Calu3 (cell line): ENCODE measurements at places on chromosomes 4 and X. TPM values are rescaled to one million over a fixed set of nuclear protein-coding genes. Genes with fewer than 3 reads are reported as not detected.

GRCh38 chr4:76607266-76607799, 172.3 kb downstream of the SHROOM3 start:
- H3K4me1 ChIP-seq, result peaks cover 32% of the 10 kb centered on the region
- H3K36me3 ChIP-seq, result peaks cover 13% of the 10 kb centered on the region
- no peaks in the 10 kb centered on the region for H3K27me3 ChIP-seq
- H3K27ac ChIP-seq, result no peak overlapping the region
- no peak overlapping the region for H3K4me3 ChIP-seq

DNA sequence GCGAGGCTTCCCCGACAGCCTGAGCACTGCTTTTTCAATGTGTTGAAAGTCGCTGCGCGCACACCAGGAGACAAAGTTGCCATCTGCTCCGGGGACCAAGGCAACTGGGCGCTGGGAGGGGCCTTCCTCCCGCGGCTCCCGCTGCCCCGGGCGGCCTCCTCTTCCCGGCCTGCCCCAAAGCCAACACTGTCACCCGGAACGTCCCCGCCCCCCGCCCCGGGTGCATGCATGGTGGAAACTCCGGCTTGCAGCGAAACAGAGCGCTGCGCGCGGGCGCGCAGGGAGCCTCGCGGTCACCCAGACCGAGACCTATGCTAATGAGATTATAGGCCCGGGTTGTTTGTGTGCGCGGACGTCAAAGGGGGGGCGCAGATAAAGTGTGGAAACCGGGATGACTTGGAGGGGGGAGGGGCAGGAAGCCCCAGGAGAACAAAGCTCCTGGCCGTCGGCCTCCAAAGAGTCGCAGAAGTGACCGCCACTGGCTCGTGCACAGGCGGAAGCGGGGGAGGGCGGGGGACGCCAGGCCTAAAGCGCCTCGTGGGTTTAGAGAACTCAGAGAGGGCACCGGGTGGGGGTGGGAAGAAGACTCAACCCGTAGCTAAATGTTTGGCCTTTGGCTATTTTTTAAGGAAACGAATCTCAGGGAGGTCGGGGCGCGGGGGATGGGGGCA, 88.8 kb downstream of the BCOR start:
- H3K27me3 ChIP-seq, result peaks cover 40% of the 10 kb centered on the region
- no peak overlapping the region for H3K27ac ChIP-seq
- no peak for DNase-seq
- H3K4me3 ChIP-seq, result no peak overlapping the region

DNA sequence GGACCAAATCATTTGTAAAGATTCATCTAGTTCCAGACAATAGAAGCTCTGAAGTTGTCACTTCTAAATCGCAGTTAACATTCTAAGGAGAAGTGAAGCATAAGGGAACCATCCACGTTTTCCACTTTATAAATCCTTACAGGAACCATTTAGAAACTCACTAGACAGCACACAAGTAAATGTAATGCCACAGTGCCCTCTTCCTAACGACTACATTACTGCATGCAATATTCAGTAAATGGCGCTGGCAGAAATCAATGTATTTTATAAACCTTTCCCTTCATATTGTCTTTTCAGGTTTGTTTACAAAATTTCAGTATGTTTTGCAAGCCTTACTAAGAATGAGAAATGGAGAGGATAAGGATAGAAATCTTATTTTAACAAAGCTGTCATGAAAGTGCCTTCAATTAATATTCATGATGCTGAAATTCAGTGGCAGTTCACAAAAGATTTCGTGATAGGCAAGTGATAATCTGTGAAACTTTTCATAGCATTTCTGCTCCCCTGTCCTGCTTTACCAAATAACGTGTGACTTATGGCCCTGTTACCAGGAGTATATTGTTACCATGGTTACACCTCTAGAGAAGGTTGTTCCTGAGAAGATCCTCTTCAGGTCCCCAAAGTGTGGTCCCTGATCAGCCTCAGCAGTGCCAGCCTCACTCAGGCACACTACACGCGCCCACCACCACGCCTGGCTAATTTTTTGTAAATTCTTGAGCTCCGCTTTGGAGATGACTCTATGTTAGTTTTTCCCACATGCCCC, 54.2 kb downstream of the TMA16 start:
- peaks cover 9% of the 10 kb centered on the region for H3K36me3 ChIP-seq
- H3K27me3 ChIP-seq, result no peaks in the 10 kb centered on the region
- H3K4me3 ChIP-seq, result no peak overlapping the region
- H3K4me1 ChIP-seq, result no peaks in the 10 kb centered on the region
- H3K27ac ChIP-seq, result no peak overlapping the region

DNA sequence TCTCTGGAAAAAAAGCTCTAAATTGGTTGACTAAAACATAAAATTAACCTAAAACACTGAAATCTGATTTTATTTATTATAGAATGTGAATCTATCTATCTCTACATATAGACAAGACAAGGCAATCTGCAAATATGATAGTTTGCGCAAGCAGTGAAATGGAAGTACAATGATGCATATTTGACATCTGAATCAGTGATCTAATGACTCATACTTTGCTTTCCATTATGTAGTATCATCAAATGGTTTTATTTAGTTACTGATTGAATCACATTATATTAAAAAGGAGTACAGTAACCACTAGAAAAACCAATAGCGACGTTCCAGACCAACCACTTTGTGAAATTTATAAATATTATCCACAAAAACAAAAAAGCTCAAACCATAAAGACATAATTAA, 1969.3 kb downstream of the PCDH7 start:
- no peak overlapping the region for H3K4me3 ChIP-seq
- no peaks in the 10 kb centered on the region for H3K27me3 ChIP-seq
- H3K27ac ChIP-seq, result no peak overlapping the region

GRCh38 chr4:140718241-140718952, 37.8 kb downstream of the TBC1D9 start:
- no peak overlapping the region for H3K27ac ChIP-seq
- H3K4me3 ChIP-seq, result no peak overlapping the region
- H3K27me3 ChIP-seq, result no peaks in the 10 kb centered on the region
- peaks cover 8% of the 10 kb centered on the region for H3K4me1 ChIP-seq
- no peaks in the 10 kb centered on the region for H3K36me3 ChIP-seq
- no peak for DNase-seq

- H3K4me1 ChIP-seq, result peaks cover 18% of the 10 kb centered on the region
- H3K27me3 ChIP-seq, result no peaks in the 10 kb centered on the region
- H3K27ac ChIP-seq, result no peak overlapping the region
- no peak for DNase-seq
- H3K36me3 ChIP-seq, result peaks cover 10% of the 10 kb centered on the region
Measured at GRCh38 chr4:122903766-122904288, 18.6 kb downstream of the NUDT6 start.

GRCh38 chr4:8730681-8731080, 138.1 kb downstream of the CPZ start:
- H3K4me3 ChIP-seq, result no peak overlapping the region
- H3K27ac ChIP-seq, result no peak overlapping the region
- H3K4me1 ChIP-seq, result no peaks in the 10 kb centered on the region
- H3K27me3 ChIP-seq, result peaks cover 20% of the 10 kb centered on the region

GRCh38 chrX:43474321-43474720, 181.8 kb upstream of the MAOA start:
- H3K4me1 ChIP-seq, result no peaks in the 10 kb centered on the region
- H3K27me3 ChIP-seq, result no peaks in the 10 kb centered on the region
- peak; percentile 38 for DNase-seq
- H3K36me3 ChIP-seq, result no peaks in the 10 kb centered on the region
- no peak overlapping the region for H3K4me3 ChIP-seq
- no peak overlapping the region for H3K27ac ChIP-seq

DNA sequence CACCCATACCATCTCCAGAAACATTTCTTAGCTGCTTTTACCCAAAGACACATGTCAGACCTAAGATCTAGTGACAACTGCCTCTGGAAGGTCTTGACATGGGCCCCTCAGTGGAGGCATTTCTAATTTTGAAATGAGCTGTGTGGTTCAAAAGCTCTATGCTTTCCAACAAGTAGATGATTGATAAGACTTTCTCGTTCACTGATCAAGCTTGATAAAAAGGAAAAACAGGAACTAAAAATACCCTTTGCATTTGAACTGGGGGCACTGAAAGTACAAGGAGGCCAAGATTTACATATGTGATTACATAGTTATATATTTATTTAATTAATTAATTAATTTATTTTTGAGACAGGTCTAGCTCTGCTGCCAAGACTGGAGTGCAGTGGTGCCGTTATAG, 61.3 kb upstream of the SCOC start:
- H3K4me1 ChIP-seq, result peaks cover 9% of the 10 kb centered on the region
- no peak for DNase-seq
- H3K27ac ChIP-seq, result no peak overlapping the region
- no peaks in the 10 kb centered on the region for H3K27me3 ChIP-seq
- H3K4me3 ChIP-seq, result no peak overlapping the region
- H3K36me3 ChIP-seq, result no peaks in the 10 kb centered on the region

DNA sequence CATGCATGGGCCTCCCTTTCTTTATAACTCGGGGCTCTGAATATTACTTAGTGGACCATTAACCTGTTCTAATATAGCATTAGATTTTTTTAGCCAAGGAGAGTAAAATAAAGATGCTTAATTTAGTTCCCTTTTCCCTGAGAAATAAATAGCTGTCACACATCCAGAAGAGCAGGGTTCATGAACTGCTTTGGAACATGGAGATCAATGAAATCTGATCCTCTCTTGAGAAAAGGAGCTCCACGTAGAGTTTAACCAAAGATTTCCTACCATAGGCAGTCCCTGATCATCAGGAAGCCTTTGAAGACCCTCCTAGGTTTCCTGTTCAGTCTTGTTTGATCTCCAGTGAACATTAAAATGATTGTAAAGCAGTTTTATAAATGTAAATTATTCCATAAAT, 8.5 kb upstream of the PCDH19 start:
- H3K4me3 ChIP-seq, result no peak overlapping the region
- H3K27ac ChIP-seq, result no peak overlapping the region
- no peaks in the 10 kb centered on the region for H3K36me3 ChIP-seq
- H3K4me1 ChIP-seq, result no peaks in the 10 kb centered on the region
- no peak for DNase-seq

DNA sequence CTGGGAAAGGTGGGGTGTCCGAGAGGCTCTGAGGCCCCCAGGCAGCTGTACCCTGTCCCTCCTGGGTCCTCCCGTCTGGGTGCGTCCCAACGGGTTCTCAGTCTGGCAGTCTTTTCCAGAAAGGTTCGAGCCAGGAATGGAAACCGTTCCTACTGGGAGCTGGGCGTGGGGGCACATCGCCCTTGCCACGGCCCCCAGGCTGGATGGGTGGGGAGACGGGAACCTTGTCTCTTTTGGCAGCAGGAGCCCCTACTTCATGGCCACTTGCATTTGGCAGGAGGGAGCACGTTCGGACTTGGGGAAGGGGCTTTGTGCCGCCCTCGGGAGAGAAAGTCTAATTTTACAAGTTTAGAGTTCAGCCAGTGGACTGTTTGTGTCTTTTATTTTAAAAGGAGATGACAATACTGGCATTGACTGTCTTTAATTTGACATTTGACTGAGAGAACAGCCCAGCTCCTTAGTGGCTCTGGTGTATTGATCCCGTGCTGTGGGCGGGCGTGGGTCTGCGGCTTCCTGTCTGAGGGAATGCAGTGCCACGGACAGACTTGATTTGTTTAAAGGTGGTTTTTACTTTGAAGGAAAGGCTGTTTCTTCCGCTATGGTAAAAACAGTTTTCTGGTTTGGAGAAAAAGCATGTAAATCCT, 95.1 kb downstream of the SORCS2 start:
- H3K4me3 ChIP-seq, result no peak overlapping the region
- peaks cover 82% of the 10 kb centered on the region for H3K27me3 ChIP-seq
- DNase-seq, result no peak

CXCL5 gene
- total RNA-seq, result 1,110 and 1,906 TPM in 2 replicates

ANXA3 gene
- total RNA-seq, result 158 and 188 TPM in 2 replicates

BANK1 gene
- 6.4 and 7.9 TPM in 2 replicates for total RNA-seq

ZBTB49 gene
- 3.3 and 5.9 TPM in 2 replicates for total RNA-seq

USP27X gene
- 3.1 and 4.2 TPM in 2 replicates for total RNA-seq

XAGE1A gene
- total RNA-seq, result not detected in 2 replicates

RNF128 gene
- total RNA-seq, result 40.1 and 54.5 TPM in 2 replicates

NDP gene
- 0.86 and 1.5 TPM in 2 replicates for total RNA-seq

SSX2 gene
- not detected in 2 replicates for total RNA-seq

PTTG2 gene
- not detected in 2 replicates for total RNA-seq

MAGEC1 gene
- total RNA-seq, result not detected in 2 replicates
